ENCODE measurements at places on chromosomes 6 and 20. TPM values are rescaled to one million over a fixed set of nuclear protein-coding genes. Genes with fewer than 3 reads are reported as not detected.

GRCh38 chr6:158680015-158680414 lies 30.2 kb downstream of the SYTL3 start:
- H3K36me3 ChIP-seq: no peaks in the 10 kb centered on the region
- no peaks in the 10 kb centered on the region for H3K4me1 ChIP-seq
- H3K27me3 ChIP-seq: no peaks in the 10 kb centered on the region
- H3K4me3 ChIP-seq: no peak overlapping the region
- DNase-seq: no peak

GRCh38 chr6:16630026-16630643 lies 131.1 kb downstream of the ATXN1 start:
- no peak overlapping the region for H3K27ac ChIP-seq
- DNase-seq: no peak
- H3K4me1 ChIP-seq: peaks cover 12% of the 10 kb centered on the region
- H3K36me3 ChIP-seq: no peaks in the 10 kb centered on the region
- no peaks in the 10 kb centered on the region for H3K27me3 ChIP-seq

GRCh38 chr6:166954118-166954713 lies 2.1 kb downstream of the RNASET2 start:
- no peak overlapping the region for H3K27ac ChIP-seq
- H3K36me3 ChIP-seq: peaks cover 57% of the 10 kb centered on the region
- H3K4me3 ChIP-seq: peak overlapping the region; percentile 89
- no peak for DNase-seq
- H3K4me1 ChIP-seq: peaks cover 49% of the 10 kb centered on the region

DNA sequence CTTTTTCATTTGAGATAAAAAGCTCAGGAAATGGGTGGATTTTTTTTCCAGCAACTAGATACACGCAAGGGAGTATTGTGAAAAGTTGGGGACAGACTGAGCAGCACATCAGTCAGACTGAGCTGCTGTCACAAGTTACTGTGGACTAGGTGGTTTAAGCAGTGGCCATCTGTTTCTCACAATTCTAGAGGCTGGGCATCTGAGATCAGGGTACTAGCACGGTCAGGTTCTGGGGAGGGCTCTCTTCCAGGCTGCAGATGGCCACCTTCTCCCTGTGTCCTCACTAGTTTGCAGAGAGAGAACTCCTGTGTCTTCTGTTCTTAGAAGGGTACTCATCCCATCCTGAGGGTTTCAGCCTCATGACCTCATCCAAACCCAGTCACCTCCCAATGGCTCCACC lies 178.3 kb downstream of the SYNDIG1 start:
- H3K4me3 ChIP-seq: no peak overlapping the region
- no peak overlapping the region for H3K27ac ChIP-seq
- no peaks in the 10 kb centered on the region for H3K4me1 ChIP-seq
- peaks cover 10% of the 10 kb centered on the region for H3K27me3 ChIP-seq
- no peaks in the 10 kb centered on the region for H3K36me3 ChIP-seq

- no peak overlapping the region for H3K4me3 ChIP-seq
- H3K36me3 ChIP-seq: no peaks in the 10 kb centered on the region
- H3K27me3 ChIP-seq: no peaks in the 10 kb centered on the region
- no peak overlapping the region for H3K27ac ChIP-seq
- no peak for DNase-seq
Observed at GRCh38 chr6:131083687-131084086, 20.6 kb upstream of the EPB41L2 start.

GRCh38 chr6:112683926-112684325 lies 336.8 kb downstream of the RFPL4B start:
- H3K4me3 ChIP-seq: no peak overlapping the region
- no peaks in the 10 kb centered on the region for H3K36me3 ChIP-seq
- H3K27me3 ChIP-seq: no peaks in the 10 kb centered on the region
- DNase-seq: no peak
- H3K27ac ChIP-seq: no peak overlapping the region
- peaks cover 8% of the 10 kb centered on the region for H3K4me1 ChIP-seq

- H3K27ac ChIP-seq: no peak overlapping the region
- no peaks in the 10 kb centered on the region for H3K4me1 ChIP-seq
- no peak for DNase-seq
- H3K27me3 ChIP-seq: no peaks in the 10 kb centered on the region
- H3K4me3 ChIP-seq: no peak overlapping the region
- H3K36me3 ChIP-seq: no peaks in the 10 kb centered on the region
Observed at GRCh38 chr6:86683132-86683908, 254.0 kb upstream of the HTR1E start.

DNA sequence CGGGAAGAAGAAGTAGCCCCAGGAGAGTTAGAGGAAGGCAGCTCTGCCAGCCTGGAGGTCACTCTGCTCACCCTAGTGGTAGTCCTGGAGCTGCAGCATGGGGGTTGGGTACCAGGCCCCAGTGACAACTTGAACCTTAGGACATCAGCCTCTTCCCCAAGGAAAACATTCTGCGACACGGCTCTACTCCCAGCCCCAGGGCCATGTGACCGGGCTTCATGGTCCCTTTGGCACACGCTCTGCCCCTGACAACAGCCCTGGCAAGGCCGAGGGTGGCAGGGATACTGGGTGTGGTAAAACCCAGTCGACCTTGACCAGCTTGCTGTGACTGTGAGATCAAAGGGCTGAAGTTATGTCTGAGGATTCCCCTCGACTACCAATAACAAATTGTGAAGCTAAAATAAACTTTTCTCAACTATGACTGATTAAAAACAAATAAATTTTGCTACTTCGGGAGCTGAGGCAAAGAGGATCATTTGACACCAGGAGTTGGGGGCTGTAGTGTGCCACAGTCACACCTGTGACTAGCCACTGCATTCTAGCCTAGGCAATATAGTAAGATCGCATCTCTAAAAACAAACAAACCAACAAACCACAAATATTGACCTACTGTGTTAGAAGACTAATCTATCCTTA lies 24.4 kb upstream of the ARID1B start:
- peak; percentile 7 for DNase-seq
- H3K4me3 ChIP-seq: no peak overlapping the region
- no peaks in the 10 kb centered on the region for H3K27me3 ChIP-seq
- H3K27ac ChIP-seq: no peak overlapping the region
- H3K36me3 ChIP-seq: no peaks in the 10 kb centered on the region
- no peaks in the 10 kb centered on the region for H3K4me1 ChIP-seq

DNA sequence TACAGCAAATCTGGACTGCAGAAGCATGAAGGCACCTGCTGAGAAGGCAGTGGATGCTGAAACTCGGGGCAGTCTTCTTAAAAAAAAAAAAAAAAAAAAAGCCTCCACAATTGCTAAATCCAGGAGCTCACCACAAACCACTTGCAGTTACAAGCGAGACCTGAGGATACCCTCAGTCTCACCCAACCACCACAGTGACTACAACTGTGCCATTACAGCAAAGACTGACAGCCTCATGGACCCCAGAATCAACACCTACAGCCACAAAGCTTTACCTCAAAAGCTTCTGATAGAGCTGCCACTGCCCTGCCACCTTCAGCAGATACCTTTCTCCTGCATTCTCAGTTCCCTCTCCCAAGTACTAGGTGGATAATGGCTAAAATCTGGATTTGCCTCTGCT lies 9.0 kb downstream of the COL21A1 start:
- no peak for DNase-seq
- no peaks in the 10 kb centered on the region for H3K4me1 ChIP-seq
- no peak overlapping the region for H3K27ac ChIP-seq
- no peaks in the 10 kb centered on the region for H3K36me3 ChIP-seq
- H3K4me3 ChIP-seq: no peak overlapping the region

- no peak for DNase-seq
- no peak overlapping the region for H3K4me3 ChIP-seq
- peaks cover 12% of the 10 kb centered on the region for H3K36me3 ChIP-seq
- H3K4me1 ChIP-seq: peaks cover 20% of the 10 kb centered on the region
- no peak overlapping the region for H3K27ac ChIP-seq
- H3K27me3 ChIP-seq: no peaks in the 10 kb centered on the region
Observed at GRCh38 chr6:129485746-129486145, 224.2 kb downstream of the ARHGAP18 start.

DNA sequence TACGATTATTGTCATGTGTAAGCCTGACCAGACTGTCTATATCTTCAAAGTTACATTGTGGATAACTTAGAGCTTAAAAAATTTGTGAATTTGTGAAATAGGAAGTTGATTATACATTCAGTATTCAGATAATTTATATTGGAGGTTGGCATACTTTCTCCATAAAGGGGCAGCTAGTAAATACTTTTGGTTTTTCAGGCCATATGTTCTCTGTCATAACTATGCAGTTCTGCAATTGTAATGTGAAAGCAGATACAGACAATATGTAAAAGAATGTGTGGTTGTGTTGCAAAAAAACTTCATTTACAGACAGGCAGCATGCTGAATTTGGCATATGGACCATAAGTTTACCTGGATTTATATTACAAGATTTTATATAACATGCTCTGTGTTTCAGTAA lies 29.3 kb downstream of the HSF2 start:
- DNase-seq: no peak
- no peak overlapping the region for H3K27ac ChIP-seq
- H3K27me3 ChIP-seq: no peaks in the 10 kb centered on the region
- H3K36me3 ChIP-seq: peaks cover 4% of the 10 kb centered on the region
- no peak overlapping the region for H3K4me3 ChIP-seq
- H3K4me1 ChIP-seq: no peaks in the 10 kb centered on the region

- no peak overlapping the region for H3K4me3 ChIP-seq
- H3K27me3 ChIP-seq: no peaks in the 10 kb centered on the region
- H3K27ac ChIP-seq: no peak overlapping the region
- DNase-seq: no peak
- no peaks in the 10 kb centered on the region for H3K36me3 ChIP-seq
Observed at GRCh38 chr6:83008626-83009025, 57.0 kb downstream of the UBE3D start.

The STMND1 gene
- 0.68 TPM for total RNA-seq

The LINC00237 gene
- total RNA-seq: not detected

The GCNT2 gene
- 14.3 TPM for total RNA-seq

The SULF2 gene
- total RNA-seq: 112 TPM

The TXLNB gene
- total RNA-seq: 0.07 TPM
